ENCODE measurements at places on chromosomes 6 and 20.

DNA sequence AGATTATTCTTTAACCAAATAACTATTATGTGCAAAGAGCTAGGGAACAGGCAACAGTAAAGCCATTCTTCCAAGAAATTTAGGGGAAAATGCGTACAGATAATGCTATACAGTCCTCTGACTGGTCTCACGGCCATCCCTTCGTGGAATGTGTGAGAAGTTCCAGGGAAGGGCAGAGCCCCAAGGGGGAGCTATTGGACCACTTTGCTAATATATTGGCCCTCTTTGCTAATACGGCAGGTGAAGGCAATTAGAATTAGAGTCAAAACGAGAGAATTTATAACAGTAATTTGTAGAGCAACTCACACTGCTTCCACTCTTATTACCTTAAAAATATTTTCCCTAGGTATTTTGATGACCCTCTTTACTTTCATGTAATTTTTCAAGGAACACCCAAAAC, 140.4 kb downstream of the IMPG1 start:
- DNase-seq = no peak

DNA sequence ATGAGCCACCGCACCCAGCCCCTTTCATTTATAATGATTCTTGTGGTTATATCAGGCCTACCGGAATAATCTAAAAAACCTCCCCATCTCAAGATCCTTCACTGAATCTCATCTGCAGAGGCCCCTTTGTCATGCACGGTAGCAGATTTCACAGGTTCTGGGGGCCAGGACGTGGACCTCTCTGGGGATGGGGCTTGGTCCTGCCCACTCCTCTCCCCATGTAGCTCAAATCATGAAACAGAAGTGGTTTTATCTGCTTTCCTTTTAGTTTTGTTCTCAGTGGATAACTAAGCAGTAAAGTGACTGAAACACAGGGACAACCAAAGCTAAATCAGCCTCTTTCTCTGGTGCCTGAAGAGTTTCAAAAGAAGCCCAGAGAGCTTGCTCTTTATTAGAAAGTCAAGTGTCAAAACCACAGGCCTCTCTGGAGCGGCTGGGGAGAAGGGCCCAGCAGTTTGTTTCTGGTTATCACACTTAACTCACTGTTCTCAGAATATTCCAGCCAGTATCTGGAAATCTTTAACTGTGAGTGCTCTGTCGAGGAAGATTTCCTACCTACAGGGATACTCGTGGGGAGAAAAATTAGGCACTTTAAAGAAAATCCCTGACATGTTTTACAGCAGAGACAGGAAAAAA, 60.6 kb upstream of the FAM184A start:
- no peak for DNase-seq

GRCh38 chr20:51512645-51513044, 29.9 kb downstream of the NFATC2 start:
- DNase-seq = no peak

- DNase-seq = no peak
Observed at GRCh38 chr20:30286157-30286556, 971.3 kb upstream of the DEFB115 start.

DNA sequence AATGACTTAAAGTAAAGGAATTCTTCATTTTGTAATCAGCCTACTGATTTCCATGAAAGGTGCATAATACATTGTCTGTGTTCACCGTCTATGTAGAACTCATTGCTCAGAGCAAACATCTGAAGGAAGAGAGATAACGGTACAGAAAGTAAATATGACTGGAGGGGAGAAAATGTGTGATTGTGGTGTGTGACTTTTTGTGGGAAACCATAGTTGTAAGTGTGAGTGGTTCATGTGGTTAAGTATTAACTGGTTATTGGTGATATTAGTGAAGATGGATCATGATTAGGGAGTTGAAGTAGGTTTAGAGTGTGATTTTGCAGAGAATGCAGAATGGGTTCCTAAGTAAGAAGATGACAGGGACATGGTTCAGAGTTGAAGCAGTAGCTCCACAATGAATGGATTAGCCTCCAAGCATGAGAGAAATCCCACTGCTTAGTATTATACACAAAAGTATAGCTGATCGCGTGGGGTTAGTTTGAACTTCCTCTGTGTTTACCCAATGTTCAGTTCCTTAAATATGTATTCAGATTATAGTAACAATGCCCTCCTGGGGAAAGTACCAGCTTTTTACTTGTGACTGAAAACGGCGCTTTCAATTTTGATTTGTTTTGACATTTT, 368.9 kb downstream of the UTRN start:
- no peak for DNase-seq

DNA sequence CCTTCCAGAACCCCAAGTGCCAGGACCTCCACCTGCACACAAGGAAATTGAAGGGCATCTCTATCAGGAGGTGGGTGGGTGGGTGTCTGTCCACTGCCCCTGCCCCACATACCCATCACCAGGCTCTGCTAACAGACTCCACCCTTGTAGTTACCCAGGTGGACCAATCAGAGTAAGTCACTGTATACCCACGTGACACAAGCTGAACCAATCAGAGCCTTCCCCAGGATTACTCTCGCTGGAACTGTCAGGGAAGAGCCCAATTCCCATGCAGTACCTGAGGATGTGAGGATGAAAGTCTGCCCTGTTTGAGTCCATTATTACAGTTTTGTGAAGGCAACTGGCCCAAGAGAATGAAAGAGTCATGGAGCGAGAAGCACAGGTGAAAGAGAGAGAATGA, 4.2 kb downstream of the OCSTAMP start:
- no peak for DNase-seq

GRCh38 chr20:19673575-19673974, 84.5 kb upstream of the RIN2 start:
- DNase-seq = no peak
